ENCODE measurements at places on chromosomes 5 and 9.

DNA sequence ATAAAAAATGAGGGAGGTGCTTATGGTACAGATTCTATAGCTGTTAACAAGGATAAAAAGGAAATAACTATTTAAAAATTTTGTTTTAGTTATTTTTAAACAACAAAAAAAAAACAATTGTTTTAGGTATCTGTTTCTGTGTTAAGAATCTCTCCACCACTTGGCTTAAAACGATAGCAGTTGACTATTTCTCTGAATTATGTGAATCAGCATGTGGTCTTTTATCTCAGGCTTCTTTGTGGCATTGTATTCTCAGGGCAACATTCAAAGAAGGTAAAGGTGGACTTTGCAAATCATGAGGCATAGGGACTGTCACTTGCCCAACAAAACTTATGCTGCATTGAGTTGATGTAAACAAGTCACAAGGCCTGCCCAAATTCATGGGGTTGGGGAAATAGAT is 55.2 kb downstream of the ERBIN start:
- no peak for DNase-seq

GRCh38 chr5:56900395-56900794 is 9.0 kb upstream of the SETD9 start:
- peak; percentile 20 for DNase-seq

DNA sequence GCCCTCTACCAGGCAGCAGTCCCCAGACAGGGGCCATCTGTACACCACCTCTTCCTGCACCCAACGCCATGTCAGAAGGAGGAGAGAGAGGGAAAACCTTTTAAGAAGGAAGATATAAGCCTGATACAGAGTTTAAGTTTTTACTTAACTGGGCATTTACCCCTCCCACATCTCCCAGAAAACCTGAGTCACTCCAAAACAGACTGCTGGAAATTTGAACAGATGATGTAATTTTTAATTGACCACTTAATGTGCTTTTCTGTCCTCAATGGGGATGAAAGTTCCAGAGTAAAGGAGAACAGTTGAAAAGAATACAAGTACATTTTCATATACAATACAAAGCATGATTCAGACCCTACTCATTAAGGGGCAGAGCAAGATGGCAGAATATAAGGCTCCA is 63.9 kb downstream of the TTC39B start:
- peak; percentile 39 for DNase-seq

DNA sequence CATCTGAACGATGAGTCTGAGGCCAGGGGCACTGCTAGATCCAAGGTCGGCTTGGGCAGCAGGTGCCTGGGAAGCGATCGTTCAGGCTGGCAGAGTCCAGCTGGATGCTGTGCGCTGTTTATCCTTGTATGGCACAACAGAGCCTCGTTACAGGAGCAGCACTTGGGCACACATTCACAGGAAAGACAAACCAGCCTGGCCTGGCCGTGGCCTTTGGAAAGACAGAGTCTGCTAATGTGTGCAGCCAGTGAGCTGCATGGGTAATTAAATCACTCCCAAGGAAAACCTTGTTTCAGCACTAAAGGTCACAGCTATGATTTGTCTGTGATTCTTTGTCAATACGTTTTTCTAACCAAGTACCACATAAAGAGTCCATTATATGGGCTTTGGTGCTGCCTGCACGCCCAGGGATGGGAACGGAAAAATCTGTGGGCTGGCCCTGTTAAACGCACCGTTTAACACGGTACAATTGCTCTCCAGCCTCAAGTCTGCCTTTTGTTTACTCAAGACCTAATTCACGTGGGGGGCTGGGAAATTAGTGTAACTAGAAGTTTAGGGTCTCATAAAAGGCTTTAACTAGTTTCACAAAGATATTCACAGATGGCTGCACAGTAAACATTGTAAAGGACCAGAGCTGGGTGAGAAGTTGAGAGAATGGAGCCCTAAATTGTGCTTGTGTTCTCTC is 509.3 kb downstream of the KDM4C start:
- no peak for DNase-seq

- DNase-seq: peak; percentile 48
Measured at GRCh38 chr9:136342181-136343120, 15.1 kb downstream of the GPSM1 start.

GRCh38 chr9:122058051-122058450 is 35.1 kb downstream of the TTLL11 start:
- DNase-seq: no peak

DNA sequence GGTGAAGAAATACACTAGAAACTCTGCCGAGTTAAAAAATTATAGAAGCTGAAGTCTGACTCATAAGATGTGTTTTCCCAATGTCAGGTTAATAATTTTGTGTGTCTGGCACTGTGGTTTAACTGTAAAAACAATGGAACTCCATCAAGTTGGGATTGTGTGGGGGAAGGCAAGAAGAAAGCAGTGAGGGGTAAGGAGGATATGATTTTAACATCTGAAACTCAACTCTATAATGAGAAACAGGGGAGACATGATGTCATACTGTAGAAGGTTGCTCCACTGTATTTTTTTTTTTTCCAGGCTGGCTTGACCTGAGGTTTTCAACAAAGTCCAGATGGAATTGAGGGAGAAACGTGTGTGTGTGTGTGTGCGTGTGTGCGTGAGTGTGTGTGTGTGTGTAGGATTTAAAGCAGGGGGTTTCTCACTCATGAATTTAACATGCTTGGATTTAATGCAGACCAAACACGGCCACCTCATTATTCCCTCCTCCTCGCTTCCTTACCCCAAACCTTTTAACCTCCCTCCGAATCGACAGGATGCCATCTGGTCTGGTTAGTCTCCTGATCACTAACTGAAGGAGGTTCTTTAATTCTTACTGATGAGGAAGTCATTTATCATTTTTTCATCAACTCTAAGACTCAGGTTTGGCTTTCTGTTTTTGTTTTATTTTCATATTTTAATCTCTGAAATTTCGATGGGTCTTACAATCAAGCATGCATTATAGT is 140.2 kb upstream of the LPAR1 start:
- peak; percentile 94 for DNase-seq

GRCh38 chr9:14321517-14322130 is 7.7 kb upstream of the NFIB start:
- DNase-seq: peak; percentile 57

GRCh38 chr5:60287174-60287771 is 393.7 kb upstream of the PDE4D start:
- peak; percentile 31 for DNase-seq

DNA sequence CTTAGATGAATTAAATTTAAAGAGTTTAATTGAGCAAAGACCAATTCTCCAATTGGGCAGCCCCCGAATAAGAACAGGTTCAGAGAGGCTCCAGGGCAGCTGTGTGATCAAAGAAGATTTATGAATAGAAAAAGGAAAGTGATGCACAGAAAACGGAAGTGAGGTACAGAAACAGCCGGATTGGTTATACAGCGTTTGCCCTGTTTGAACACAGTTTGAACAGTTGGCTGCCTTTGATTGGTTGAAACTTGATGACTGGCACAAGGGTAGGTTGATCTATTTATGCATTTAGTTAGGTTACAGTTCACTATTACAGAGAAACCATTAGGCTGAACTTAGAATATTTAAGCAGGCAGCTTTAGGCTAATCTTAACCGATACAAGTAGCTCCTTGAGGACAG is 29.5 kb downstream of the NIM1K start:
- no peak for DNase-seq

DNA sequence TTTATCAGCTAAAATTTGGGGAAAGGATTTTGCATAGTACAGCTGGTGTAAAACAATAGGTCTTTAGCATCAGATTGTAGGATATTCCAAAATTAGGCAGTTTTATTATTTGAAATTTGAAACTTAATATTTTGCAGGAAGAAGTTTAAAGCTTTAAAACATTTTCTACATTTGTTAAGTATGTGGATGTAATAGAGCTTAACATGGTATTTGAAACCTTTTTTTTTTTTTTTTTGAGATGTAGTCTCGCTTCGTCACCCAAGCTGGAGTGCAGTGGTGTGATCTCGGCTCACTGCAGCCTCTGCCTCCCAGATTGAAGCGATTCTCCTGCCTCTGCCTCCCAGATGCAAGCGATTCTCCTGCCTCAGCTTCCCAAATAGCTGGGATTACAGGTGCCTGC is 2.9 kb downstream of the DENND4C start:
- no peak for DNase-seq

DNA sequence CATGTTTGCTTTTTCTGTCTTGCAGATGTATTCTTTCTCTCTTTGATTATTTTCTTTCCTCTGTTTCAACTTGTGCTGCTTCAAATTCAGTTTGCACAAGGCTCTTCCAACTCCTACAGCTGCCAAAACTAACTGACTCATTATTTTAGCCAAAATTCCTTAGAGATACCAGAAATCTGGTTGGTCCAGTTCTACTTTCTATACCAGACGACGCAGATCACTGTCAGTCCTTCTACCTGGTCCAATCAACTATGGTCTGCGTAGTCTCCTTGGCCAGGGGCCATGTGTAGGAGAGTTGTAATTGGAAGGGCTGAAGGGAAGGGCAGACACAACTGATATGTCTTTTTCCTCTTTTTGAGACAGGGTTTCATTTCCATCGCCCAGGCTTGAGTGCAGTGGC is 51.9 kb upstream of the JAK2 start:
- peak; percentile 34 for DNase-seq

DNA sequence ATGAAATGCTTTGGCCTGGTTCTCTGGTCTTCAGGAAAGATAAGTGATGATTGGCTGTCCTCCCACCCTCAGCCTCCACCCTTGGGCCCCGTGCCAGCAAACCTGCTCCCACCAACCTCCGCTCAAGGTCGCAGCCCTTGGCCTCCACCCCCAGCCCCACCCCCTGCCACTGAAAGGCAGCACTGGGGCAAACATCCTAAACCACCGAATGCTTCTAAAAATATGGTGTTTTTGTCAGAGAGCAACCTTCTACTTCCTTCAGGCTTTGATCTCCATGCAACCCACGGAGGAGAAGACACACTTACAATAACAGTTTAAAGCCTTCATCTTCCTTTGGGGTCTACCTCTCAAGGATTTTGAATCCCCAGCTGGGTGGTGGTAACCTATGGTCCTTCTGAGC is 24.0 kb upstream of the TCF7 start:
- no peak for DNase-seq

DNA sequence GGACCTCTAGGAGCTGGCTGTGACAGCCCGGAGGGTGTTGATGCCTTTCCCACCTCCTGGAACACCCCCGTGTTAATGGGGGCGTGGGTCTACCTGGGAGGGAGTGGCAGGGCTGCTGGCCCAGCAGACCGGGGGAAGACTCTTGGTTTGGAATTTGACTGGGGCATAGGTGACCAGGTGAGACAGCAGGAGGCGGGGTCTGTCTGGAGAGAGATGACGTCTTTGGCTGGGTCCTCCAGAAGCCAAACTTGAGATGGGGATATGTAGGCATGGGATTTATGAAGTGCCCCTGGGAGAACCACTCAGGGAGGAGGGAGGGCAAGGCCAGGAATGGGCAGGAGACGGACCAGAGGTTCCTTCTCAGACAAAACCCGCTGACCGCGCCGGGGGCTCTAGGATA is 42.6 kb downstream of the NEK6 start:
- no peak for DNase-seq

DNA sequence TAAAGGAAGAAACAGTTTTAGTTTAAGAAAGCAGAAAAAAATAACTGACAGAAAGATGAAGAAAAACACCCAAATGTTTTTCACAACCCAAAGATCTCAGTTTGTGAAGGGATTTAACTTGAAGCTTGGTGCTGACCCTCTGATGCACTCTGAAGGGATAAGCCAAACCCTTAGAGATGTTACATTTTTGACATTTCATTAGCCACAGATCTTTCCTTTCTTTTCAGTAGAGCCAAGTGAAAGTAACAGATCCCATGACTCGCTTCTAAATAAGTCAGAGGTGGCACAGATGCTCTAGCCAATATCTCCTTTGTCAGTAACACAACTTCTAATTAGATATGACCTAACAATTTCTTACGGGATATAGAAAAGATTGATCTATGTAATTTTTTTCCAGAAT is 394.5 kb upstream of the EDIL3 start:
- DNase-seq: peak; percentile 53

DNA sequence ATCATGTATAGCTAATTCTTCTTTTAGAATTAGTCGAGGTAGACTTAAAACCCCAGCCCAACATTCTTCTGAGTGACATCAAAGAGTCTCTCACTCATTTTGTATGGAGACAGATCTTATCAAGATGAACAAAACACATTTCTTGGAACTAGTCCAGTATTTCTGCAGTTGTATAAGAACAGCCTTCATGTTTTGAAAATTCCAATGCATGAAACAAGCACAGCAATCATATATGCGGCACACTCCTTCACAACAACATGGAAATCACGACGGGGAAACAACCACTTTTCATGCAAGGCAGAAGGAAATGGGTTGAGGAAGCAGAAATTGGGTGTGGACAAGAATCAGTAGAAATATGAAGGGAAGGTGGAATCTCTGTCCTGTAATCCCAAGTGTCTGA is 113.8 kb downstream of the PLK2 start:
- no peak for DNase-seq

- DNase-seq: no peak
Measured at GRCh38 chr5:126801992-126802294, 25.0 kb downstream of the LMNB1 start.

- peak; percentile 10 for DNase-seq
Measured at GRCh38 chr9:126611592-126612325, 2.0 kb upstream of the LMX1B start.

- DNase-seq: no peak
Measured at GRCh38 chr9:78775696-78776295, 478.9 kb downstream of the PSAT1 start.

GRCh38 chr5:180047667-180048066 is 23.9 kb downstream of the RNF130 start:
- DNase-seq: no peak

- no peak for DNase-seq
Measured at GRCh38 chr9:10700915-10701314, 88.1 kb upstream of the PTPRD start.

DNA sequence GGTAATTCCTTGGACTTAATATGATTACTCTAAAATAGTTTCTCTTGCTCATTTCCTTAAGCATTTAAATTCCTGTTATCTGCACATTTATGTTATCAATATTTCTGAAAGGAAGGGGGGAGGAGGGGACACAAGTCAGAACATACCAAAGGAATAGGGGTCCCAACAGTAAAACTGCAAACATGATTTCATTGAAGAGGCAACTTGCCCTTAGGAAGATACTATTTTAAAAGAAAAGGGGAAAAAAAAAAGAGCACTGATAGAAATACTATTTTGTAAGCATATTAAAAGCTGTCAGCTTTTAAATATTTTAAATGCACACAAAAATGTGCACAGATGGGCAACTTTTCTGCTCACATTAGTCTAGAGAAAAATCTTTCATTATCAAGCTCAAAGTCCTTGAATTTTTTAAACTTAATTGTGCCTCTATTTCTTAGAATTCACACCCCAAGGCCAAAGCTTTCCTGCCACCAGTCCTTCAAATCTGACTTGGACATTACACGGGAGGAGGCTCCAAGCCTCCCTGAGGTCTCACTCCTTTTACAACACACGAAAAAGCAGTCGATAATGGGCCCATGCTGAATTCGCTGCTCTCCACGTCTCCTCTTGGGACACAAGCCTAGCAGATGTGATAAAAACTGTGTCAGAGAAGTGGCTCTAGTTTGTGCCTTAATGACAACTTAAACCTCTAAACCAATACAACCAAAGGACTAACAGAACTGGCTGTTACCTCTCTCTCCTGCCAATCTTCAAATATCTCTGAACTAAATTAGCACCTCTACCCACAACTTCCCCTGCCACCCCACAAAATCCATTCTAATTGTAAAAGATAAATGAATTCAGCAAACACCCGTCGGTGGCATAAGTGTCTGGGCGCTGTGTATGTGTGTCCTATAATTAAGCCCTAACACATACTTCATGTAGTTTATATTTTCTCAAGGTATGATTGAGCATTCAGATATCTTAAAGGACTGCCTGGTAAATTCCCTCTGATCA is 154.3 kb downstream of the DENND1A start:
- no peak for DNase-seq
